Activated naive CD8-positive, alpha-beta T cell treated with anti-CD3 and anti-CD28 coated beads for 36 hours (primary cell): ENCODE measurements at places on chromosomes 1 and 21. TPM values are rescaled to one million over a fixed set of nuclear protein-coding genes. Genes with fewer than 3 reads are reported as not detected.

The SLC2A1 gene
- 114 TPM for total RNA-seq

The TNNI3K gene
- not detected for total RNA-seq

The TDRD5 gene
- not detected for total RNA-seq

The FCRL3 gene
- total RNA-seq, result 1.0 TPM

- H3K27ac ChIP-seq, result no peak overlapping the region
- DNase-seq, result no peak
- peaks cover 5% of the 10 kb centered on the region for H3K27me3 ChIP-seq
- H3K4me1 ChIP-seq, result peaks cover 1% of the 10 kb centered on the region
Observed at GRCh38 chr1:76677416-76678405, 189.6 kb upstream of the ST6GALNAC5 start.

GRCh38 chr1:231020139-231020601 is 19.9 kb downstream of the FAM89A start:
- peaks cover 5% of the 10 kb centered on the region for H3K36me3 ChIP-seq
- H3K4me3 ChIP-seq, result peak overlapping the region; percentile 43
- no peaks in the 10 kb centered on the region for H3K27me3 ChIP-seq
- peak overlapping the region; percentile 38 for H3K27ac ChIP-seq

- H3K36me3 ChIP-seq, result peaks cover 27% of the 10 kb centered on the region
- DNase-seq, result no peak
- peaks cover 50% of the 10 kb centered on the region for H3K4me1 ChIP-seq
- H3K27me3 ChIP-seq, result no peaks in the 10 kb centered on the region
- H3K27ac ChIP-seq, result peak overlapping the region; percentile 97
Observed at GRCh38 chr1:26317146-26317545, 612 bp upstream of the CD52 start.

GRCh38 chr1:160193091-160193819 is 2.9 kb downstream of the CASQ1 start:
- no peaks in the 10 kb centered on the region for H3K27me3 ChIP-seq
- no peak overlapping the region for H3K27ac ChIP-seq
- H3K4me1 ChIP-seq, result no peaks in the 10 kb centered on the region
- DNase-seq, result peak; percentile 74

GRCh38 chr1:203534526-203534925 is 40.6 kb downstream of the OPTC start:
- no peak overlapping the region for H3K4me3 ChIP-seq
- no peak overlapping the region for H3K27ac ChIP-seq
- no peak for DNase-seq

GRCh38 chr1:213369465-213369864 is 318.4 kb downstream of the RPS6KC1 start:
- H3K4me3 ChIP-seq, result no peak overlapping the region
- peaks cover 1% of the 10 kb centered on the region for H3K4me1 ChIP-seq
- peaks cover 4% of the 10 kb centered on the region for H3K27me3 ChIP-seq
- no peak overlapping the region for H3K27ac ChIP-seq
- peaks cover 1% of the 10 kb centered on the region for H3K36me3 ChIP-seq
